ENCODE measurements at places on chromosomes 16 and 17.
A peak's percentile ranks its signal among the peaks of the same experiment; 100 is the strongest.

DNA sequence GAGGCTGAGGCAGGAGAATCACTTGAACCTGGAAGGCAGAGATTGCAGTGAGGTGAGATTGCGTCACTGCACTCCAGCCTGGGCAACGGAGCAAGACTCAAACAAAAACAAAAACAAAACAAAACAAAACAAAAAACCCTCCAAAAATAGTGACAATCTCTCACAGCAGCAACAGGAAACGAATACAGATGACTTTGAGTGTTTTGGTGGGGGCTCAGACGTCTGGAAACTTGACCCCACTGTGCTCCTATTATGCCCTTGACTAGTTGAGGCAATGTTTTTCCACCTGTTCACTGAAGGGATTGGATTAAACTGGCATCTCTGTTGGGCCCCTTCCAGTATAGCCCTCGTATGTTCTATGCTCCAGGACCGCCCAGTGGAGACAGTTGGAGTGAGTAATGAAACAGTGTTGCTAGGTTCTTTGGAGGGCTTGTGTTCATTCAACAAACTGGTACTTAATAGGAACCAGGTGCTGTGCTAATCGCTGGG is 167.0 kb downstream of the UTP18 start:
- no peak for DNase-seq

DNA sequence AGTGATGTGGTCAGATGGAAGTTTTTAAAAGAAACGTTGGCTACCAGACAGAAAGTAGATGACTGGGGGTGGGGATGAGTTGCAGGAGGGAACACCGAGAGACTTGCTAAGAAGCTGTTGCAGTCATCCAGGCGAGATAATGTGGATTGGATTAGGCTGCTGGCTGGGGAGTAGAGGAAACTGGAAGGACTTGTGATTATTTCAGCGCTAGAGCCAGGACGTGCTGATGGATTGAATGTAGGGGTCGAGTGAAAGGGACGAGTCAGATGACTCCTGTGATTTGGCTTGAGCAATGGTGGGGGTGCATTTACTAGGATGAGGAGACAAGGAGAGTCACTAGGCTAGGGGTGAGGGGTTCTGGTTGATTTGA is 88.5 kb downstream of the CLEC16A start:
- no peak for DNase-seq

- no peak for DNase-seq
Observed at GRCh38 chr17:66349521-66350254, 47.3 kb downstream of the PRKCA start.

GRCh38 chr16:89313583-89313982 is 96.1 kb downstream of the ZNF778 start:
- DNase-seq: no peak

DNA sequence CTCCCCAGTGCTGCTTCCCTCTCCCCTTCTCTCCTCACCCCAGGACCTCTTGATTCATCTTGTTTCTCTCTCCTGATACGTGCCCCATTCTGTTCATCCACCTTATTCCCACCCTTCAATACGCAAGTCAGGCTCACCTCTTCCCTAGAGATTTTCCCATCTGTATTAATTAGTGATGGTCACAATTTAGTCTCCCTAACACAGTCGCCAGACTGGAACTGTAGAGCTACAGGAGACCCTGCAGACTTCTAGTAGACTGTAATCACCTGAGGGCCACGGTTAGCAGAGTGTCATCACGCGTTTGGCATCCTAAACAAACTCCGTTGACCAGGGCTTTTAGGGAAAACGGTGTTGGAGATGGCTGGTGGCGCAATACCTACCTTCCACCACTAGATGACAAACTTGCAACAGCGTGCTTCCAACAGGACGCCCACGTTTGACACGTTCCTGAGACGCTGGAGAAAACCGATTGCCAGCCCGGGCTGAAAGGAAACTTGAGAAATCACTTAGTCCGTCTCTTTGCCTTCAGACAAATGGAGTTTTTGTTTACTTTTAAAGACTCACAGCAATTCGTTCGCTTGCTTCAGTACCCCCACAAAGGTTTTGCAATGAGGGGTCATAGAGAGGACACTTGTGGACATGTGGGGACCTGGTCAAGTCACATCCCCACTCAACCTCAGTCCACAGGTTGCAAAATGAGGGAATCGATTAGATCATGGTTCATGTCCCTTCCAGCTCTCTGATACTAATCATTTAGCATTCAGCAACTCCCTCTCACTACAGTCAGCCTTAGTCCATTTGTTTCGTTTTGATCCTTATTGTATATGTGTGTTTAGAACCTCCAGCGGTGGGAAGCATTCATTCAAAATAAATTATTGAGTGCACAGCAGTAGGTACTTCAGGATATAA is 20.6 kb downstream of the MYL4 start:
- peak; percentile 60 for DNase-seq

DNA sequence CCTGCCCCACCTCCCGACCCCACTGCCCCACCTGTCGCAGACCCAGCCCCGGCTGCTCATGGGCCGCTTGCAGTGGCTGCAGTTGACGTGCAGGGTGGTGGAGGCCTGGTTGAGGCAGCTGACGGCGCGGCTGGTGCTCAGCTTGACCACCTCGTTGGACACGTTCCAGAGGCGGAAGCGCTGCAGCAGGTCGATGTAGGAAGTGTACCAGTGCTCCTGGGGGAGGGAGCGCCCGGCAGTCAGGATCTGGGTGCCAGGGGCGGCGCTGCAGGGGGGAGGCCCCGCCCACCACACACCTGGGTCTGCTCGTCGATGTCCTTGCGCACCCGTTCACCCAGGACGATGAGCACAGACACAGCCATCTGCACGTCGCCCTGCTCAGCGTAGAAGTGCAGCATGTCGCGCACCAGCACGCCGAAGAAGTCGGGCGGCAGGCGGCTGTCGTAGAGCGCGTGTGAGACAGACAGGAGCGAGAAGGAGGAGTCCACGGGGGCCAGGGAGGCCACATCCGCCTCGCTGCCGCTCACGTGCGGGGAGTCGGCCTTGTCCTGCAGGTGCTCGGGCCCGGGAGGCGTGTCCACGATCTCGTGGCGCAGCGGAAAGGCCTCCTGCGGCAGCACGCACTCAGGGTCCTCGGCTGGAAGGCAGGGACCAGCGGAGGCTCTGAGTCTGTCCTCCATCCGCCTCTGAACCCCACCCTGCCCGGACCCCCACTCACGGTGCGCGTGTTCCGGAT is 995 bp upstream of the JMJD8 start:
- no peak for DNase-seq

DNA sequence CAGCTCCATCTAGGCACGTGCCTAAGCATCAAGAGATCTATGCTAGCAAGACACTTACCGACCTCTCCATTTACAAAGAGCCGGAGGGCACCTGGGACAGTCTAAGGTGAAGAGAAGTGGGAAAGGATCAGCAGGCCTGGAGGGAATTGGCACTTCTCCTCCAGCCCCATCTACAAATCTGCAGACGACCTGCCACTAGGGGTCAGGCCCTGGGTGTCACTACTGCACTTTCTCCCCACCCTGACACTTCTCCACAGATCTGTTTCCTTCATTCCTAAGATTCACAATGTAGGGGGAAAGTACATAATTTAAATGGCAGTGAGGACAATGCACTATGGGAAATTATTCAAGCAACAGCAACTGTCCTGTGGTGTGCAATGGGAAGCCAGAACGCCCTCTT is 8.1 kb downstream of the MKS1 start:
- no peak for DNase-seq

- no peak for DNase-seq
Observed at GRCh38 chr17:13140750-13141149, 122.9 kb upstream of the ELAC2 start.
